ENCODE measurements at places on chromosomes 7 and 10.

GRCh38 chr7:31648288-31648687 is 38.7 kb upstream of the PPP1R17 start:
- DNase-seq, result no peak

GRCh38 chr7:5636446-5636835 is 145.0 kb downstream of the RNF216 start:
- DNase-seq, result no peak

- no peak for DNase-seq
Observed at GRCh38 chr10:58837826-58838225, 325.2 kb downstream of the BICC1 start.

DNA sequence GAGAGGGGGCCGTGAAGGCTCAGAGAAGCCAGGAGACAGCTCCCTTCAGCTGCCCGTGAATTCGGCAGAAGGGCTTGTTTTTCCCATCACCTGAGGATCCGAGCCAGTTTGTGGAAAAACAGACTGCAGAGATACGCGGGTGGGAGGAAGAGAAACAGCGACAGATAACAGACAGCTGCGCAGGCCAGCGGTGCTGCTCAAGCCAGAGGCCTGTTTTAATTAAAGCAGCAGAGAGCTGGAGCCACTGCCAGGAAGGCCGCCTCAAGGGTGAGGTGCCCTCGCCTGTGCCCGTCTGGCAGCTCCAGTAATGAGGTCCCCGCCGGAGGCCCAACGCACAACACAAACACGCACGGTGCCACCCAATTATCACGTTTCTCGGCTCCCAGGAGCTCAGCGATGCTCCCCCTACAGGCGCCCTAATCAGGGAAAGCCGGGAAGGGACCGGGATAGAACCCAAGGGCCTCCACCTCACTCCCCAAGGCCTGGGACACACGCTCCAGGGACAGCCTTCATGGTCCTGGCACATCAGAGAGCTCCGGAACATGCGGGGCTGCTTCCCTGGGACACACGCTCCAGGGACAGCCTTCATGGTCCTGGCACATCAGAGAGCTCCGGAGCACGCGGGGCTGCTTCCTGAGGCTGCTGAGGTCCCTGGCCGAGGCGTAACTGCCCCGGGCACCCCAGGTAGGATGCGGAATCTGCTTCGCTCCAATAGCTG is 60.6 kb upstream of the DNAAF5 start:
- no peak for DNase-seq

Data from CD8-positive, alpha-beta T cell (primary cell).